ENCODE measurements at places on chromosomes 7 and 10.

GRCh38 chr10:127905001-127905847 lies 1.7 kb upstream of the PTPRE start:
- no peak for DNase-seq

DNA sequence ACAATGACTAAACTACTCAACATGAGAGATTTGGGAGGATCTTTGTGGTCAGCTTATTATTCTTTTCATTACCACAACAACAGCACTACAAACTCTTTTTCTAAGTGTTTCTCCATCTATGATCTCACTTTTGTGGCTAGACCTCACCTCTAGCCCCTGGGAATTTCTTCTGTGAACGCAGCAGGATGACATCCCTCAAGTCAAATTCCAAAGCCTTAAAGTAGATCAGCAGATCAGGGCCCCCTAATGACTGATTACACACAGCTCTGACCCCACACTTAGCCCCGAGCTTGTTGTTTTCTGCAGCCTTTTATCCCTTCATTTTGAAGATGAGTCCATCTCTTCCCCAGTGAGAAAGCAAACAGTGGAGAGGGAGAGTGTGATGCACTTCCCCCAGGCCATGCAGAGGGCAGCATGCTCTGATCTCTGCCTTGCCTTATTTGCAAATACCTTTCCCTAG lies 27.3 kb downstream of the TFAM start:
- peak; percentile 30 for DNase-seq

DNA sequence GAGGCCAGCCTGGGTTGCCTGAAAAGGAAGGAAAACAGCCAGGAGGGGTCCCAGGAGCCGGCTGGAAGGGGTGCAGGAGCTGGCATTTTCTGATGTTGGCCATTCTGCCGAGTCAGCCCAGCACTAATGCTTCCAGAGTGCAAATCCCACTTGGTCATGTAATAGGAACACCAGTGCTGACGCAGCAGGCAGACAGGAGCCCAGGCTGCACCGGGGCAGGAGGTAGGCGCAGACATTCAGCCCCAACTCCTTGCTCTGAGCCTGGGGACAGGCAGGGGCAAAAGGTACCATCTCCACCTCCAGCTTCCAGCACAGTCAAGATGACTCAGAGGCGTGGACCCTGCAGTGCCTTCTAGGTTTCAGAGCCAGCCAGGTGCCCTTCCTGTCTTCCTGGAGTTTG lies 10.2 kb upstream of the YWHAG start:
- DNase-seq, result no peak

DNA sequence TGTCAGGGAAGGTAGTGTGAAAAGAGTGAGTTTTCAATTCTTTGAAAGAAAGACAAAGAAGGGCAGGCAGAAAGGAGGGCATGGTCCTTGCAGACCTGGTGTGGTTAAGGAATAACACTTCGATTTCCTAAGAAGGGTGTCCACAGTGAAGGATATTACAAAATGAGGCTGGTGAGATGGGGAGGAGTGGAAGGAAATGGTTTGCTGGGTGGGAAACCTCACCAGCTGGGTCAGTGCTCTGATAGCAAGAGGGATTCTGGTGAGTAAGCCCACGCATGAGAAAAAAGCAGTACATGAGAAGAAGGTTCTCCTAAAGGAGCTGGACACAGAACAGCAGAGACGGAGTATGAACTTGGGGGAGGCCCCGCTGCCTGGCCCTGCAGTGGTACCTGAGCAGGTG lies 230.6 kb upstream of the PLXNA4 start:
- DNase-seq, result no peak

DNA sequence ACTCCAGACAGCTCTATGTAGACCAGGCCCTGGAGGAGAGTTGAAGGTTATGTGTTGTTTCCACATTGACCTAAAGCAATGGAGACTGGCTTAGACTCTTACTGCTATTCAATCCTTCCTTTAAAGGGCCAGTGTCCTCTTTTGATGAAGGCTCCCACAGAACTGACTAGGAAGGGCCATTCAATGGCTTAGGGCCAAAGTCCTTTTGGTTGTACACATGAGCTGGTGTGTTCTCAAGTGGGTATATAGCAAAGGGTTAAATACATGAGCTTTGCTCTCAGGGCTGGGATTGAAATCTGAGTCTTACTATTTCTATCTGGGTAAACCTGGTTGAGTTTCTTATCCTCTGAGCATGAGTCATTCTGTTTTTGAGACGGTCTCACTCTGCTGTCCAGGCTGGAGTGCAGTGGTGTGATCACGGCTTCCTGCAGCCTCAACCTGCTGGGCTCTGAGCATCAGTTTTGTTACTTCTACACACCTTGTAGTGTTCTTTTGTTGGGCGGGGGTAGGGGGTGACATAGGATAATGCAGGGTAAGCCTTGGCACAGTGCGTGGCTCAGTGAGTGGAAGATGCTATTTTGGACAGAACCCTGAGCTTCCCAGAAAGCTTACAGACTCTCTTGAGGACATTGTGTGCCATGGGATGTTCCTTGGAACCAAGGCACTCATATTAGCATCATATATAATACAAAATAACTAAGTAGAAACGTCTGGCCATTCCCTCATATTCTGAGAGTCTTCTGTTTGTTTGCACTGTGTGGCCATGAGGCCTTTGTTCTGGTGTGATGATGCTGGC lies 90.1 kb downstream of the ABCC2 start:
- DNase-seq, result peak; percentile 58

- no peak for DNase-seq
Measured at GRCh38 chr7:106430103-106430502, 145.3 kb upstream of the NAMPT start.

DNA sequence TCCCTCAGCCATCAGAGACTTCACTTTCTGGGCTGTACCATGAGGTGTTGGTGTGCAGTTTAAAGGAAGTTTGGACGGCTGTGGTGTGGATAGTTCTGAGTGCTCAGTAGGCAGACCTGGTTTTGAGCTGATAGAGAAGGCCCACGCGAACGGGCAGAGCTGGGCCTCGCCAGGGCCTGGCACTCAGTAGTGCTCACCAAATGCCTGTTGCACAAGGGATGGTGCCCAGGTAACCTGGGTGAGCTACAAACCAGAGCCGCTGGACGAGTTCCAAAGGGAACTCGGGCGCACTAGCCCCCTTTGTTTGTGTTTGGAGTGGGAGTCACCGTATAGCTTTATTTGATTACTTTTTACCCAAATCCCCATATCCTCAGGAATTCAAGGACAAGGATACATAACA lies 95.5 kb downstream of the LHPP start:
- DNase-seq, result no peak

GRCh38 chr7:2570021-2570420 lies 11.2 kb downstream of the IQCE start:
- DNase-seq, result no peak

DNA sequence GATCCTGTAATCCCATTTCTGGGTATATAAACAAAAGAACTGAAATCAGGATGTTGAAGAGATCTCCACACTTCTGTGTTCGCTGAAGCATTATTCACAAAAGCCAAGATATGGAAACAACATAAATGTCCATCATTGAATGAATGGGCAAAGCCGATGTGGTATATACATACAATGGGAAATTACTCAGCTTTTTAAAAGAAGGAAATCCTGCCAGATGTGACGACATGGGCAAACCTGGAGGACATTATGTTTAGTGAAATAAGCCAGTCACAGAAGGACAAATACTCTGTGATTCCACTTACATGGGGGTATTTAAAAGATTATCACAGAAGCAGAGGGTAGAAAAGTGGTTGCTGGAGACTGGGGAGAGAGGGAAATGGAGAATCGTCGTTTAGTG lies 23.9 kb upstream of the FAM107B start:
- DNase-seq, result no peak
